Stimulated activated CD4-positive, alpha-beta T cell treated with anti-CD3 and anti-CD28 coated beads, Interleukin-4, amount 100 ng/mL, for 48 hours (primary cell): ENCODE measurements at places on chromosomes 5 and 9.

DNA sequence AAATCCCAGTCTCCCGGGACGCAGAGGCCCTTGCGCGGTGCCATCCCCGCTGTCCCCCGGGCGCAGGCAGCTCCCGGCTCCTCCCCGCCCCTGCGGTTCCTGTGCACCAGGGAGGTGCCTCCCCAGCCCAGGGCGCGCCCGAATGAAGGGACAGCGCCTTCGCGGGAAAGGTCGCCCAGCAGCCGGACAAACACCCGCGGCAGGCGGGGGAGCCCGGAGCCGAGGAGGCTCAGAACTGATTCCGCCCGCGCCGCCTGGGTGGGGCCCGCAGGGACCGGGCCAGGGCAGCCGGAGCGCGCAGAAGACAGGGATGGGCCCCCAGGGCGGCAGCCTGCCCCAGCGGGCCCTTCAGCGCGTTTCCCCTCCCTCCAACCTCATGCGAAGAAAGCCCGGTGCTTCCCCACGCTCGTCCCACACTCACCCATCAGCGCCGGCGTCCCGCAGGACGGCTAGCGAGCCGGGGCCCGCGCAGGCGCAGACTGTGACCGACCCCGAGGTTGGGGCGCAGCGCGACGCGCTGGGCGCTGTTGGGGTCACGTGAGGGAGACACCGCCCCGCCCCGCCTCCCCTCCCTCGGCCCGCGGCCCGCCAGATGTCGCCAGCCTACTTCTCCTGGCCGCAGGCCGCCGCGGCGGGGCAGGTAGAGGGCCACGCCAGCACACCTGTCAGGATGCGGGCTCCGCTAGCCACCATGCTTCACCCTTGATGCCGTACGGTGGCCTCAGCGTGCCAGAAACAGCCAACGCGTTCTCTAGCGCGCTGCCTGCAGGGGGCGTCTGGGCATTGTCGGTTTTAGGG is at the start of gene SLC25A51:
Gene SLC25A51, minus strand, starts transcription at position 481 of the 798 bp plus-strand sequence. CDS start 15,577 bp downstream, outside the sequence.
- DNase-seq, result peak; percentile 90

GRCh38 chr9:34121996-34122395 is 4.5 kb downstream of the DCAF12 start:
- DNase-seq, result no peak

DNA sequence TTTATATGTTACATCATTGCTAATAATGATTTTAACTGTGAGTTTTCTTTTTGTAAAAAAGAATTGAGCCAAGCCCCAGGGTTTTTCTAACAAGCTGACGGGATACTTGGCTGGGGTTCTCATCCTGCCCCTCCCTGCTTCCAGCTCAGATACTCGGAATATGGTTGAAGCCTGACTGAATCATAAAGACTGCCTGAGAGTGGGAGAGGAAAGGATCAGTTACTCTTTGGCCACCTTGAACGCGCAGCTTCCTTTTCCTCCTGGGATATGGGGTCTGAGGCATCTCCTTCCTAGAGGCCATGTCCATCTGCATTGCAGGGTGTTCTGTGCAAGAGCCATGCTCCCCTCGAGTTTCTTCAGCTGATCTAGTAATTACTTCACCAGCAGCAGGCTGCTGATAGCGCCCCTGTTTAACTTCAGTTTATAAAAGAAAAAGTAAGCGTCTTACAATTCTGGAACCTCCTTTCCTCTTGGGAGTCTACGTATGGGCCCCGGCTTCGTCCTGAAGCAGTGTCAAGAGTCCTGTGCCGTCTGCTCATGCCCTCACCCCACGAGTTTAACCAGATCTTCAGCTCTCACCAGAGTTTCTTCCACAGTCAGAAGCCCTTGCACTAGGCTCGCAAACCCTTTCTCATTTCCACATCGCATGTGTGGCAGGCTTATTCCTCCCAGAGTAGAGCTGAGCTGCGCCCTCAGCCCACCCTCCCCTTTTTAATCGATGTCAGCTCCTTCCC is 130.0 kb downstream of the MVB12B start:
- no peak for DNase-seq

- DNase-seq, result no peak
Observed at GRCh38 chr5:173967241-173967640, 21.7 kb upstream of the C5orf47 start.

DNA sequence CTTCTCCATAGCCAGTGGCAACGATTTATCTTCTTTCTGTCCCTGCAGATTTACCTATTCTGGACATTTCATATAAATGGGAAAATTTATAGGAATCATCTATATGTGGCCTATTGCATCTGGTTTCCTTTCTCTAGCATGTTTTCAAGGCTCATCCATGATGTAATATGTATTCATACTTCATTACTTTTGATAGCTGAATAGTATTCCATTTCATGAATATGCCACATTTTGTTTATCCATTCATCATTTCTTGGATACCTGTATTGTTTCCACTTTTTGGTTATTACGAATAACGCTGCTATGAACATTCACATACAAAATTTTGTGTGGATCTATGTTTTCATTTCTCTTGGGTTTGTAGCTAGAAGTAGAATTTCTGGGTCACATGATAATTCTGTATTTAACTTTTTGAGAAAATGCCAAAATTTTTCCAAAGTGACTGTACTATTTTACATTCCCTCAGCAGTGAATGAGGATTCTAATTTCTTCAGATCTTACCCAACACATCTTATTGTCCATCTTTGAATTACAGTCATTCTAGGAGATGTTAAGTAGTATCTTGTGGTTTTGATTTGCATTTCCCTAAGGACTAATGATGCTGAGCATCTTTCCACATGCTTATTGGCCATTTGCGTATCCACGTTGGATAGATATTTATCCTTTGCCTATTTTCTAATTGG is 3.6 kb downstream of the IARS1 start:
- no peak for DNase-seq

DNA sequence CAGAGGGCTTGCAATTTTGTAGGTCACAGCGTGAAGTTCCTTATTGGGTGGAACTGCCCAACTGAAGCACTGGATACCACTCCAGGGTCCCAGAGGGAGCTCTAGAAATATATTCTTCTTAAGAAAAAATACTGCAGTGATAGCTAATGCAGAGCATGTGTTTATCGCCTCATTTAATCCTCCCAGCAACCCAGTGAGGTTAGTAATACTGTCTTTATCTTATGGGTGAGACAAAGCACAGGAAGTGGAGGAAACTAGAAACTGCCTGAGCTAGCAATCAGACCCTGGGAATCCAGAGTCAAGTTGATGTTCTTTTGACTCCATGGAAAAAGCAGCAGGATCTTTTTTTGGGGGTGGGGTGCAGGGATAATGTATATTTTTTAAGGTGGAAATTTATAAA is 153.3 kb downstream of the PJA2 start:
- DNase-seq, result no peak

- no peak for DNase-seq
Observed at GRCh38 chr5:107858324-107858723, 187.6 kb upstream of the EFNA5 start.

- no peak for DNase-seq
Observed at GRCh38 chr5:36058776-36059175, 7.9 kb downstream of the UGT3A2 start.

DNA sequence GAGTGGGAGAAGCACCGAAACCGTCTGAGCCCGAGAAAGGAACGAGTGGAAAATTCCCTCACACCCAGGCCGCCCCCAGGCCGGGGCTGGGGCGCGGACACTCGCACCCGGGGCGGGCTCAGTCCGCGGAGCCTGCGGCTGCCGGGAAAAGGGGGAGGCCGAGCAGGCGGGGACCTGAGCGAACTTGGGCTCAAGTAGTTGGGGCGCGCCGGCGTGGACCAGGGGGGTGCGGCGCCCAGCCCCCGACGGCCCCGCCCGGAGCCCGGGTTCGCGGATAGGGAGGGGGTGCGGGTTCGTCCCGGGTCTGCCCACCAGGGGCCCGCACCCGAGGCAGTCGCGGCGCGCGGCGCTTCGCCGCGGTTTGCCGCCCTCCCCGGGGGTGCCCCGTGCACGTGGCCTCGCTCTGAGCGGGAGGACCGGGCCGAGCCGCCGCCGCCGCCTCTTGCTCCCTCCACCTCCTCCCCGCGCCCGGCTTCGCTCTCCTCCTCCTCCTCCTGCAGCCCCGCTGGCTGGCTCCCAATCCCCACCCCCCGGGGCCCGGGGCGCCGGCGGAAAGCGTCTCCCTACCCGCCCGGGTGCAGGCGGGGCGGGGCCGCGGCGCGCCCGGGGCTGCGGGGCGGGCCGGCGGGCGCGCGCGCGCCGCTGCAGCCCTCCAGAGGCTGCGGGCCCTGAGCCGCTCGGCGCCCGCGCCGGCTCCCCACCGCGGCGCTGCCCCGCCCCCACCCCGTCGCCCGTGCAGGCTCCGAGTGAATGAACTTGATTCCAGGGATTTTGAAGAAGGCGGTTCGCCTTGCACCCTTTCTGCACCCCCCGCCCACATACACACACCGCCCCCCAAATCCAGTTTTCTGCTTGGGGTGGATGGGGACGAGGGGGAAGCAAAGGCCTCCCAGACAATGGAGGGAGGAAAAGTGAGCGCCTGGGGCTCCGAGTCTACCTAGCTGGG is 1.3 kb upstream of the NFIB start:
- no peak for DNase-seq

- DNase-seq, result no peak
Observed at GRCh38 chr5:178515776-178516503, 74.3 kb downstream of the COL23A1 start.

DNA sequence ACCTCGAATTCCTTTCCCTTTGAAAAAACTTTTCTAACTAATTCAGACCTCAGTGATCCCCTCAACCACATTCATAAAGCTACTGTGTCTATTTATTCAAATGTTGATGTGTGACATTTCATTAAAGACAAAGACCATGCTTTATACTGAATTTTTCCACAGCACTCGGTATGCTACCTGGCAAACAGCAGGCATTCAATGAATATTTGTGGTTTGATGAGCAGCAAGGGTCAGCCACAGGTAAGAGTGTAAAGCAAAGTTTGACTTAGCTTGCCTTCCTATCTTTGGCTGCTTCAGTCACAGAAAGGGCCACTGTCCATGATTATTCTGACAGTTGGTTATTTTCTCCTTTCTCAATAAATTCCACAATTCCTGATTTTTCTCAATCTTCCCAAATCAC is 5.1 kb upstream of the CDC42SE2 start:
- no peak for DNase-seq

GRCh38 chr5:50968356-50969149 is 302.1 kb downstream of the PARP8 start:
- DNase-seq, result no peak

DNA sequence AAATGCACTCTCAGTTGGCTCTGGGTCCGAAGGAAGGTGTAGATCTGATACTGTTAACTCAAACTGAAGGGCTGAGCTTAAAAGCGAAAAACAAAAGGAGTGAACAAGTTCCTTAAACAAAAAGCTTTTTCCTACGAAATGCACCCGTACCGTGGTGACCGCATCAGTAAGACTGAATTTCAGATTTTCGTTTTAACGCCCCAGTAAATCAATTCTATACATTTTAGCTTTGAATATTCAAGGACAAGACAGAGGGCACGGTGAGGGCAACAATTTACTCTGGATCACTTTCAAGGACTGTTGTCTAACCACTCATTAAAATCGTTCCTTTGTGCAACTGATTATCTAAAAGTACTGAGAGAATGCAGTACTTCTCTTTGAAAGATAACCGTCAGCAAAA is 1.9 kb downstream of the HOMER1 start:
- DNase-seq, result no peak

DNA sequence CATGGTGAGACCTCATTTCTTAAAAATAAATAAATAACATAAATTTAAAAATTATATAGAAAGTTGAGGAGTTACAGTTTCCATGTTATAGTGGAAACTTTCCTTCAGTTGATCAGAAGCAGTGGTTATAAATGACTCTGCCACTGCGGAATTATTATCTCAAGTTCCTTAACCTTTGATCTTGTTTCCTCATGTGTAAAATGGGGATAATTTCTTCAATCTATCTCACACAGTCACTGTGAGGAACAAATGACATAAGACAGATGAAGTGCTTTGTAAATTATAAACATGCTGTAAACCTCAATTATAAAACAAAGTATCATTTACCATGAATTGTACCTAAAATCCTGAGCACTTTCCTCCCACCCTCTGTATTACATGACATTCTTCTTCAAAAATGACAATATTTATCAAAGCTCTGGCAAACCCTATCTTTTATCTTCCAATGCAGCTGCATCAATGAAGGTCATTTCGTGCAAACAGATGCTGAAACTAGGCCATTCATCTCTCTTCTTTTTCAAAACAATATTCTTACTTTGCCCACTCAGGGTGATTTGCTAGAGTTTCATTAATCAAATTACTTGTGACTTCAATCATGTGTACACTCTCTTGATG is 46.8 kb downstream of the TMEM245 start:
- no peak for DNase-seq

GRCh38 chr5:143836161-143836725 is 24.3 kb downstream of the HMHB1 start:
- DNase-seq, result no peak

GRCh38 chr9:115194216-115194615 is 76.3 kb upstream of the TNC start:
- DNase-seq, result no peak

DNA sequence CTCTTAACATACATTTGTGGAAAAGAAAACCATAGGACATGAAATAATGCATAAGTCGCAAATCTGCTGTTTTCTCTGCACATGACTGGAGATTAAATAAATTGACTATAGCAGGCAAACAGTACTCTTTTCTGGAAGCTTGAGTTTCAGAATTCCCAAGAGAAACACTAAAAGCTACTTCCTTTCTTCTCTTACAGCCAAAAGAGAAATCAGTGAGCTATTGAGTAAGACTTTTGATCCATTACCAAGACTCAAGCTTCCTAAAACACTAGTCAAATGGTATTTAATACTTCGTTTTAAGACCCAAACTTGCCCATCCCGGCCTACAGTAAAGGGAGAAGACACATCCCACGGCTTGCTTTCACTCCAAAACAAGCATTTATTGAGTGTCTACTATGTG is 335.8 kb upstream of the PUM3 start:
- no peak for DNase-seq

GRCh38 chr5:13934125-13934524 is 10.4 kb downstream of the DNAH5 start:
- no peak for DNase-seq

DNA sequence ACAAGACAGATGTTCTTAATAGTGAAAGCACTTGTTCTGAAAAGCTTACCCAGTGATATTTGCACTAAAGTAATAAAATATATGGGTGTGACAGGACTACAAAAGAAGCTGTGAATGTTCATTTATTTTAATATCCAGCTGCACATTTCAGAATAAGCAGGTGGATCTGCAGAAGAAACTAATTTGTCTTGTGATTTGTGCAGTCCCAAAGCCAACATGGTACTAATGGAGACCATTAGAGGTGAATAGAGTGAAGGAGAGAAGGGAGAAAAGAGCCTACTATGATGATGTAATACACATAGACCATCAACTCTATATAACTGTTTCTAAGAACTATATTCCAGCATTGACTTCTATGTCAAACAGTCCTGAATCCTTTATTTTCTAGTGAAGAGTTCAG is 362.8 kb downstream of the ISL1 start:
- no peak for DNase-seq

DNA sequence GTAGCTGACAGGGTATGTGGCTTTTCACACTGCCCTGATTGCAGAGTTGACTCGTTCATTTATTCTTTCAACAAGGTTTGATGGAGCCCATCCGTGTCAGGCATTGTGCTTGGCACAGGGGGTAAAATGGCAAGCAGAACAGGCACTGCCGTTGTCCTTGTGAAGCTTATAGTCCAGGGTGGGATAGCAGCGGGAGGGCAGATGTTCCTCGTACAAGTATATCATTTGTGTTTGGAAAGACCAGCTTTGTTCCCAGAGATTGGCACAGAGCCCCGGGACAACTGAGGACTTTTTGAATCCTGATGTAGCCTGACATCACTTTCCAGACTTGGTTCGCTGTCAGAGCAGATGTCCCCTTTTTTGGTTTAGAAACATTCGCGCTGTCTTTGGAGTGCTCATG is 50.9 kb downstream of the MVB12B start:
- no peak for DNase-seq
